ENCODE measurements at places on chromosomes 1 and 21. TPM values are rescaled to one million over a fixed set of nuclear protein-coding genes. Genes with fewer than 3 reads are reported as not detected.
A peak's percentile ranks its signal among the peaks of the same experiment; 100 is the strongest.

DNA sequence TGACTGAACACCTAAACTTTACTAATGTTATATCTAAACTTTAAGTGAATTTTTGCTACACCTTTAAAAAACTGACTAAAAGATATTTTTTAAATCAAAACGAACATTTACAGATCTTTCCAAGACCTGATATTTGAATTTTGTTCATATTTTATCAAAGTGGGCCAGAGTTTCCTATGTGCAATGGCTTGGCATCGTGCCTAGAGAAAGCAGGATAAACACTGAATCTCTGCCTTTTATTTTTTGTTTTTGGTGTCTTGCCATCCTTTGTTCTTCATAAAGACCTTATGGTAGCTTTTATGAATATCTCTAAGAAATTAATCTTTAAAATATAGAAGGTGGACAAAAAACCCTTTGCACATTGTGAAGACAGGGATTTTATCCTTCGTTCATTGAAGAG is 25.8 kb upstream of the VPS26C start:
- no peak overlapping the region for H3K27ac ChIP-seq
- no peaks in the 10 kb centered on the region for H3K36me3 ChIP-seq
- H3K4me3 ChIP-seq = no peak overlapping the region
- no peak for DNase-seq

GRCh38 chr1:91778964-91779363 is 107.0 kb downstream of the TGFBR3 start:
- H3K27me3 ChIP-seq = peaks cover 11% of the 10 kb centered on the region
- H3K4me1 ChIP-seq = peaks cover 3% of the 10 kb centered on the region
- no peak overlapping the region for H3K27ac ChIP-seq
- DNase-seq = no peak
- no peak overlapping the region for H3K4me3 ChIP-seq

- no peak overlapping the region for H3K27ac ChIP-seq
- H3K27me3 ChIP-seq = no peaks in the 10 kb centered on the region
- no peaks in the 10 kb centered on the region for H3K4me1 ChIP-seq
- H3K36me3 ChIP-seq = no peaks in the 10 kb centered on the region
Observed at GRCh38 chr1:56197946-56198345, 381.4 kb downstream of the PLPP3 start.

- H3K36me3 ChIP-seq = no peaks in the 10 kb centered on the region
- H3K4me1 ChIP-seq = no peaks in the 10 kb centered on the region
- H3K27ac ChIP-seq = no peak overlapping the region
- H3K4me3 ChIP-seq = no peak overlapping the region
- H3K27me3 ChIP-seq = no peaks in the 10 kb centered on the region
Observed at GRCh38 chr1:238624776-238625175, 734.1 kb upstream of the ZP4 start.

DNA sequence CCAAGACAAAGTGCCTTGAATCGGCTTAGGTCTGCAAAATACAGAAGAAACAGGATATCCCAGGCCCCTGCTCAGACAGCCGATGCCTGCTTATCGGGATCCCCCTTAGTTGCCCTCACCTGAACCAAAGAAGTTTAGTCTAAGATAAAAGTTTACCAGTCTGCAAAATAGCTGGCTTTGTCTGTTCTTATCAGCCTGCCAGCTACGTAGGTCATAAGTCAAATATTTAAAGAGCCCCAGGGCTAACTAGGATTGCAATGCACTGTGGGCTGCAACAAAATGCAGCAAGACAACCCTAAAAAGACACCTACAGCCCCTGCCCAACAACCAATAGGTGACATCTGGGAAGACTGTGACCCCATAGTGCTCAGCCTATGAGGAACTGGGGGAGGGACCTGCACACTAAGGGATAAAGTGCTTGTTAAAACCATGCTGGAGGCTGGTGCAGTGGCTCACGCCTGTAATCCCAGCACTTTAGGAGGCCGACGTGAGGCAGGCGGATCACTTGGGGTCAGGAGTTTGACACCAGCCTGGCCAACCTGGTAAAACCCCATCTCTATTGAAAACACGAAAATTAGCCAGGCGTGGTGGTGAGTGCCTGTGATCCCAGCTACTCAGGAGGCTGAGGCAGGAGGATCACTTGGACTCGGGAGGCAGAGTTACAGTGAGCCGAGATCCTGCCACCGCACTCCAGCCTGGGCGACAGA is 27.4 kb downstream of the LRRC3 start:
- H3K27ac ChIP-seq = no peak overlapping the region
- H3K4me3 ChIP-seq = no peak overlapping the region
- no peaks in the 10 kb centered on the region for H3K36me3 ChIP-seq
- peaks cover 5% of the 10 kb centered on the region for H3K4me1 ChIP-seq

DNA sequence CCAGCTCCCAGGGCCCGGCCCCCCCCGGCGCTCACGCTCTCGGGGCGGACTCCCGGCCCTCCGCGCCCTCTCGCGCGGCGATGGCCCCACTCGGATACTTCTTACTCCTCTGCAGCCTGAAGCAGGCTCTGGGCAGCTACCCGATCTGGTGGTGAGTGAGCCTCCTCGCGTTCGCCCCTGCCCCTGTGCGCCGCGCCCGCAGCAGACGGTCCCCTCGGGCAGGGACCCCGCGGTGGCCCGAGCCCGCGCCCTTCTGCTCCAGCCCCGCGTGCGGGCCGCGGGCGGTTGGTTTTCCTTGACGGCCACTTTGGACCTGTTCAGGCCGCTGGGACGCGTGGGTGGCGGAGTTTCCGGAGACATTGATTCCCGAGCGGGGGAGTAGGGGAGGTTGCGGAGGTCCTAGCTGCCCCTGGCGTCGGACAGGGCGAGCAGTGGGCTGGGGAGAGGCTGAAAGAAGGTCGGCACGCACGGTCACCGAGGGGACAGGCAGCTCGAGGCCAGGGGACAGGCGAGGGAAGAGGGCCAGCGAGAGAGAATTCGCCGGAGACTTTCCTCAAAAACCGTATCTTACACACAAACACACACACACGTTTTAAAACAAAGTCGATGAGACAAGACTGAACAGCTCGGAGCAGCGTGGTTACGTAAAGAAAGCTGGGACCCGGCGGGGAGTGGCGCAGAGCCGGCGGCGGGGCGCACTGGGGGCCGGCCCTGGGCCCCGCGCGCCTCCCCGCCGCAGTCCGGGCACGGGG is 427 bp downstream of the WNT3A start:
- no peak overlapping the region for H3K27ac ChIP-seq
- DNase-seq = no peak
- peak overlapping the region; percentile 35 for H3K4me3 ChIP-seq
- peaks cover 16% of the 10 kb centered on the region for H3K4me1 ChIP-seq
- H3K36me3 ChIP-seq = no peaks in the 10 kb centered on the region

DNA sequence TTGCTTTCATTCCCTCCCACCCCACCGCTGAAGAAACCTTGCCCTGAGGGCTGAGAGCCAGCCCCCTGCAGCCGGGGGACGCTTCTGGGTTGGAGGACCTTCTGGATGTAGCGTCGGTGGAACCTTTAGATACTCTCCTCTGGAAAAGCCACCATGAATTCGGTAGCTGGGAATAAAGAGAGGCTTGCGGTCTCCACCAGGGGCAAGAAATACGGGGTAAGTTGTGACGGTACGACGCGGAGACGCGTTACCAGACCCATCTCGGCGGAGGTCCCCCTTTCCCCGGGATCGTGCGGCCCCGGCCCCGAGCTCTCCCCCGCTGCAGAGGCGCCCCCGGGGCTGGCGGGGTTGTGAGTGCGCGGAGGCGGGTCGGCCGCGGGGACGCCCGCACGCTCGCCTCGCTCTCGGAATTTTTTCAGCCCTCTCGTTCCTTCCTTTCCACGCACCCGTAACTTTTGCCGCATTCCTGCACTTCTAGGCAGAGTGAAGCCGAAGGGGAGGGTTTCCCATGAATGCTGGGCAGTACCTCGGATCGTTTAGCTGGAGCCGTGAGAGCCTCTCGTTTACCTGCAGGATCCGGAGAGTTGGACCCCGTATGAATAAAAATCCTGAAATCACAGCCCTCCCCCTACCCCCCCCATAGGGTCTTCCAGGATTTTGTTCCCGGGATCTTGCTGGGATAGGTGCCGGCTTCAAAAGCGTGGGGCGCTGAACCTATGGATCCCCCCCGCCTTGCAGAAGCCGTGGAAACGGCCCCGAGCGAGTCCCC is 671 bp downstream of the KIF26B start:
- peaks cover 69% of the 10 kb centered on the region for H3K27me3 ChIP-seq
- peak overlapping the region; percentile 82 for H3K4me3 ChIP-seq
- peaks cover 19% of the 10 kb centered on the region for H3K4me1 ChIP-seq
- H3K36me3 ChIP-seq = no peaks in the 10 kb centered on the region
- DNase-seq = peak; percentile 48

- DNase-seq = peak; percentile 36
- peaks cover 58% of the 10 kb centered on the region for H3K4me1 ChIP-seq
- H3K36me3 ChIP-seq = peaks cover 71% of the 10 kb centered on the region
- H3K4me3 ChIP-seq = peak overlapping the region; percentile 65
Observed at GRCh38 chr1:222653178-222653827, 35.4 kb downstream of the MIA3 start.

DNA sequence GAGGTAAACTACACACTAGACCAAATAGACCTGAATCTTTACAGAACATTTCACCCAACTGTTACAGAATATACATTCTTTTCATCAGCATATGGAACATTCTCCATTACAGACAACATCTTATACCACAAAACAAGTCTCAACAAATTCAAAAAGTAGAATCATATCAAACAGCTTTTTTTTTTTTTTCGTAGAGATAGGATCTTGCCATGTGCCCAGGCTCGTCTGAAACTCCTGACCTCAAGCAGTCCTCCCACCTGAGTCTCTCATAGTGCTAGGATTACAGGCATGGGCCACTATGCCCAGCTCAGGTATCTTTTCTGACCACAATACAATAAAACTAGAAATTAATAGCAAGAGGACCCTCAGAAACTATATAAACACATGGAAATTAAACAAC is 36.5 kb downstream of the HSF2BP start:
- no peak overlapping the region for H3K4me3 ChIP-seq
- peaks cover 5% of the 10 kb centered on the region for H3K4me1 ChIP-seq
- peaks cover 5% of the 10 kb centered on the region for H3K36me3 ChIP-seq
- H3K27me3 ChIP-seq = peaks cover 15% of the 10 kb centered on the region
- no peak for DNase-seq

GRCh38 chr1:200062143-200062542 is 34.6 kb downstream of the NR5A2 start:
- no peak overlapping the region for H3K27ac ChIP-seq
- H3K4me1 ChIP-seq = no peaks in the 10 kb centered on the region
- H3K4me3 ChIP-seq = no peak overlapping the region
- no peak for DNase-seq
- no peaks in the 10 kb centered on the region for H3K36me3 ChIP-seq

DNA sequence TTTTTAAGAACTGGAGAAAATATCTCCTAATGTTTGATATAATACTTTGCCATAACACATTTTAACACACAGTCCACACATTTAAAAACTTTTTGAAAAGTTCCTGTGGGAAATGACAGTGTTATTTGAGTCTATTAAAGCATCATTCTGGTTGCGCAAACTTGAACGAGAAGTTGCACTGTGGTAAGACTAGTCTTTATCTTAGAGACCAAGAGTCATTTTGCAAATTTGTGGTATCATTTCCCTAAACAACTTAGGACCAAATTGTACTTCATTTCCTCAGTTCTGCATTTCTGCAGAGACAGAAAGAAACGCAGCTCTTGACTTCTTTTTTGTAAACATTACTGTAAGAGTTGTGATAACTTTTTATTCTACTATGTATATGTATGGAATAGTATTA is at the start of gene RGS18:
Gene RGS18, plus strand, starts transcription at position 282 of the 400 bp plus-strand sequence. CDS start 176 bp downstream, outside the sequence.
- H3K4me1 ChIP-seq = no peaks in the 10 kb centered on the region
- no peak within 1 kb of the TSS for H3K4me3 ChIP-seq
- H3K27me3 ChIP-seq = peaks cover 3% of the 10 kb centered on the region
- DNase-seq = no peak

The ETV3L gene
- total RNA-seq = not detected

The GUCA2A gene
- not detected for total RNA-seq

The DNASE2B gene
- not detected for total RNA-seq
